ENCODE measurements at places on chromosomes 2 and 18.
A peak's percentile ranks its signal among the peaks of the same experiment; 100 is the strongest.

GRCh38 chr2:158153270-158154015 lies 51.8 kb downstream of the UPP2 start:
- no peak for DNase-seq

DNA sequence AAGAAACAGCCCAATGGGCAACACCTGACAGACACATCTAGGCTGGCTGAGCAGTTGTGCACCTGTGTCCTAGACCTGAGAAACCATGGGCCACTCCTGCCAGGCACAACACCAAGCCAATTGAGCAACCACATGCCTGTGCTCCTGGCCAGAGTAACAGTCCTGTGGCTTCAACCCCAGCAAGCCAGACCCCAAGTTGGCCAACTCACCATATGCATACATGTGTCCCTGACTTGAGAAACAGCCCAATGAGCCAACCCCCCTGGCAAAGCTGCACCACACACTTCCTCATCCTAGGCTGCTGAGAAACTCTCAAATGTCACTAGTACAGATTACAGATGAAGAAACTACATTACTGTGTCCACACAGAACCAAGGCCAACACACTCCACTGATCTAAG lies 36.6 kb downstream of the USP34 start:
- DNase-seq = no peak

GRCh38 chr18:48552130-48552529 lies 13.3 kb downstream of the CTIF start:
- DNase-seq = no peak

GRCh38 chr18:69596345-69596744 lies 195.7 kb downstream of the DOK6 start:
- no peak for DNase-seq

DNA sequence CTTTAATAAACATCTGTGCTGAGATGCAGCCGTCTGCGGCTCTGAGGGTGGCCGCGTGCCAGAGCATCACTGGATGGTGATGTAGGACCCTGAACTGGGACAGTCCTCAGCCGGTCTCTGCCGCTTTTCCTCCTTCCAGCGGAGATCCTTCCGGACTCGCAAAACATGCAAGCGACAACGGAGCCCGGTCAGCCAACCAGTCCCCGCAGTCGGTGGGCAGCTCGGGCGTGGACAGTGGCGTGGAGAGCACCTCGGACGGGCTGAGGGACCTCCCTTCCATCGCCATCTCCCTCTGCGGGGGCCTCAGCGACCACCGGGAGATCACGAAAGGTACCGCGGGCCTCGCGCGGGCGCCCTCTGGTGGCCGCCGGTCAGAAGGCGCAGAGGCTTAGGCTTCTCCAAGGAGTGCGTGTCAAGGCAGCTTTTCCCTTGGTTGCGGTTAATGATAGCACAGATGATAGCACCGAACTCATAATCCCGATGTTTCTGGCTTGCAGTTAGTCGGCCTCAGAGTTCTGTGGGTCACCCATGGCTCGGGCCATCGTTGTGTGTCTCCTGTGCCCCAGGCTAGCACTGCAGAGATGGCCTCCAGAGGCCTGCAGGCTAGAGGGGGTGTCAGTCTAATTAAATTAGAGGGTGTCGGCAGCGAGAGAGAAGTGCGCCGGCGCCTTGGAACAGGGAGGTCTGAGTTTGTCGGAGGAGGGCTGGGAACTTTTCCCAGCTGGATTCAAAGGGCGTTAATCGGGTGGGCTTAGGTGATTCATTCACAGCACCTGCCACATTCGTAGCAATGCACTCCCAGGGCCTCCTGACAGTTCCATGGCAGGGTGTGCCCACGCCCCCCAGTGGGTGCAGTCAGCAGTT lies 38.5 kb downstream of the LPIN1 start:
- DNase-seq = peak; percentile 63

All from cerebellum (tissue), 4 donors.